ENCODE measurements at places on chromosomes 4 and X. TPM values are rescaled to one million over a fixed set of nuclear protein-coding genes. Genes with fewer than 3 reads are reported as not detected.

GRCh38 chr4:113881256-113881655 lies 98.2 kb downstream of the ARSJ start:
- no peak for DNase-seq

DNA sequence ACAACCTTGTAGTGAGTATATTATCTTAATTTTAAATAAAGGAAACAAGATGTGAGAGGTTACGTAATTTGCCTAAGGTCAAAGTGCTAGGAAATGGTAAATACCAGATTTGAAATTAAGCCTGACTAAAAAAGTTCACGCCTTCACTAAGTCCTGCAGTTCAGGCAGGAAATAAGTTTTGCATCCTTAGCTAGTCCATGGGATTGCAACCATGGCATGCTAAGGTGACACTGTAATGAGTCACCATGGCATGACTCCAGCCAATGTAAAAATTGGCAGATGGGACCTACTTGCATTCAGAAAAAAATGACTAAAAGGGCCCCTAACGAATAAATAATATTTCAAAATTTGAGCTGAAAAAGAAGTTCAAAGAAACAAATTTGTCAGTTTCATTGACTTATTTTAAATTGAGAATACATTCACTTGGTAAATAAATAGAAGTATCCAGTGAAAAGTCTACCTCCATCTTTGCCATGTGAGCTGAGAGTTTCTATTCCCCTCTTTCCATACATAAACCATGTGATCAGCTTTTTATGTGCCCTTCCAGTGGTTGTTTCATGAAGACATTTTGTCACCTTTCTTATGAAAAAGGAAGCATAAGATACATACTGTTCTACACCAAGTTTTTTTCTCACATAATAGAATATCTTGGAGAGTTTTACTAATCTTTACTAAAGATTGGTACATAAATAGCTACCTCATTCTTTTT lies 72.4 kb downstream of the ANKRD50 start:
- DNase-seq: no peak

DNA sequence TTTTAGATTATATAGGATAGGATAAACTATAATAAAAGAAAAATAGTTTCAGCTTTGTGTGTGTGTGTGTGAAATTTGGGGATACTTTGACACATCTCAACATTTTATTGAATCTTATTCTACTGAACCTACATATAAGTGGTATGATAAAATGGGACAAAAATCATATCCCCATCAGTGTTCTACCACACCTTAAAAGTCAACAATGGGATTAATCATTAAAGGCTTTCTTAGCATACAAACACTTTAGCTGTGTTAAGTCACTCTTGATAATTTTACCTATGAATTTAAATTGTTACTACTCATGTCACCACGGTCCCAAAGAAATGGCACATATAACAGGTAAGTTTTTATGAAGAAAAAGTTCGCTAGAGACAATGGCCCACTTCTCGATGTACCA lies 37.7 kb upstream of the LRBA start:
- no peak for DNase-seq

GRCh38 chr4:761739-762138 lies 56.1 kb downstream of the PCGF3 start:
- no peak for DNase-seq

DNA sequence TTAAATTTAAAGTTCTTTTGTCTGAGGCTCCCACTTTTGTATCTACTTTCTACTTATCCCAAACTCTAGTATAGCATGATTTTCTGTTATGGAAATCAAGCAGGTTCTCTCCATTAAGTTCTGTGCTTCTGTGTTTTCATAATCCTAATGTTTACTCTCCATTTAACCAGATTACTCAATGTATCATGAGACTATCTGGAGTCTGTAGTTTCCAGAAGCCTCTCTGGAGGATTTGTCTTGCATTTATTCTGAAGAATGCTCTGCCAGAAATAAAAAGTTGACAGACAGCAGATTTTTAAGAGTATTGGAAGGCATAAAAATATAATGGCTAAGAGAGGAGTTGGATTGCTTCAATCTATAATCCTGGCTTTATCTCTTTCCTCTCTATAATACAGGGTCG lies 39.2 kb upstream of the PLS3 start:
- DNase-seq: no peak

- no peak for DNase-seq
Measured at GRCh38 chr4:90419124-90419711, 292.0 kb downstream of the CCSER1 start.

GRCh38 chr4:183094393-183095198 lies 4.5 kb upstream of the WWC2 start:
- no peak for DNase-seq

DNA sequence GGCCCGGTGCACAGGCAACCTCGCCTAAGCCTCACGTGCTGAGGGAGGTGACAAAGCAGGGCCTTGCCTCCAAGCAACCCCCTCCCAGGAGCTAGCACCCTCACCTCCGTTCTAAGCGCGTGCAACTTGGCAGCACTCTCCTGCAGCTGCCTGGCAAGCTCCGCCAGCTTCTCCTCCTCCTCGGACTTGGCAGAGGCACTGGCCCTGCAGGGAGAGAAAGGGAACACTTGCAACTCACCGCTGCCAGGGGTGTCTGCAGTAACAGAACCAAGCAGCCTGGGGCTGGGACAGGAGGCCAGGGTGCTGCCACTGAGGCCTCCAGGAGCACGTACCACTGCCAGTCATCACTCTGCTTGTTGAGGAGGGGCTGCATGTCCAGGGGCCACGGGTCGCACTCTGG lies 10.3 kb upstream of the TREX2 start:
- peak; percentile 32 for DNase-seq

DNA sequence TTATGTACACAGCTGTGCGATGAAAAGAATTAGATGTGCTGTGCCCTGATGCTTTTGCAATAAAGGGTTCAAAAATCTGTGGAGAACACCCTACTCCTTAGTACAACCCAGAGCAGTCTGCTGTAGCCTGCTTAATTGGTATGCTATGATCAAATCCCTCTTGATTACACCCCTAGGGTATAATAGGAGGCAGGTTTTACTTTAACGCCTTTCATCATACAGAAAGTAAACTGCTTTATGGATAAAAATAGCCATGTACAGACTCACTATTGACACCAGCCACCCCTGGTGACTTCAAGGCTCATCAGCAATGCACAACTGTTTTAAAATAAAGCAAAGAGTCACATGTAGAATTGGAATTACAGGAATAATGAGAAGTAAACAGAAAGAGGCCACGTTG lies 315.3 kb downstream of the DMD start:
- DNase-seq: no peak

DNA sequence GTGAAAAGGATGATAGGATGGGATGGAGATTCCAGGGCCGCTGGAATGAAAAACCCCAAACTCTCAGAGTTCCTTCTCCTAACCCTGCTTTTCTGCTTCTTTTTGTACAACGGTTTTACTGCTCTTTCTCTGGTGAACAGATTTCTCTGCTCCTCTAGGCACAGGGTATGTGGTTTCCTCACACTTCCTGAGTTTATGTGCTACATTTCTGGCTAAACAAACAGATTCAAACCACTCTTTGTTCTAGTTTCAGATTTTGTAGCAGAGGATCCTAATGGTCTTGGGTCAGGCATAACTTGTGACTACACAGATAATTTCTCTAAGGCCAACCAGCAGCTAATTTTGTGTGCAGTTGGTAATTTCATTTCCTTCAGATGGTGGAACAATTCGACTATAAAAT lies 52.6 kb downstream of the OSTC start:
- DNase-seq: no peak

GRCh38 chrX:38985375-38985774 lies 184.1 kb downstream of the MID1IP1 start:
- no peak for DNase-seq

- DNase-seq: no peak
Measured at GRCh38 chr4:38930204-38930603, 62.6 kb downstream of the FAM114A1 start.

- no peak for DNase-seq
Measured at GRCh38 chrX:124910611-124911010, 409.1 kb upstream of the TEX13C start.

- no peak for DNase-seq
Measured at GRCh38 chr4:25440478-25441030, 63.5 kb downstream of the ANAPC4 start.

- DNase-seq: no peak
Measured at GRCh38 chrX:12583543-12583942, 207.7 kb upstream of the PRPS2 start.

DNA sequence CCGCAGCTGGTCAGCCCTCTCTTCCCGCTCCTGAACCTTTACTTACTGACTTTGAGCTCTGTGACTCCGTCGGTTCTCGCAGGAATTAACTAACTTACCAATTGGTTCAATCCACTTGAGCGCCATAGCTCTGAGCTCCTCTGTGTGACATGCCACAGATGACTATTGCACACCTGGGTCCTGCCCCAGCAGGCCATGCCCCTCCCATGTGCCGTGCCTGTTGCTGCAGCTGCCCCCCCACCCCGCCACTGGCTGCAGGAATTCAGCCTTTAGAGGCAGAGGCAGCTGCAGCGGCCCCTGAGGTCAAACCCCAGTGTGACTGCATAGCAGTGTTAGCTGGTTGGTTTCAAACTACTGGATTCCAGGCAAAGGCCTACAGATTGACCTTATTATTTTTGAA lies 70.6 kb downstream of the MTMR1 start:
- no peak for DNase-seq

DNA sequence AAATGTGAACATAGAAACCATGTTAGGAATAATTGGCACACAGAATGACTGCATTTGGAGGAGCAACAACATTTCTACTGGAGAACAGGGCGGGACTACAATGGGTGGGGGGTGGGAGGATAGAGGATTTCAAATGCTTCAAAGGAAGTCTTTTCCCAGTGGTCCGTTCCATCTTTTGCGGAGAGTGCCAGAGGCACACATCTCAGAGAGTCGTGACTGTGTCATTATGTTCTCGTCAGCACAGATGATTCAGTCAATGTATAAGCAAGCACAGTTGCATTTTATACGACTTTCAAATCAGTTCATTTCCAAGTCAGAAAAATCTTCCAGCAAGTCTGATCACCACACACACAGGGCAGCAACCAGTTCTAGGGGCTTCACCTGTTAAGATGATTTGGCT lies 22.7 kb upstream of the GPR50 start:
- no peak for DNase-seq

Gene SHROOM3
- total RNA-seq: 100 TPM

Gene ABCE1
- total RNA-seq: 85.2 TPM

Gene FGF13
- total RNA-seq: 18.1 TPM

Gene GPM6B
- total RNA-seq: 81.7 TPM

Gene FMR1NB
- not detected for total RNA-seq

Gene COL4A5
- 75.1 TPM for total RNA-seq

Gene OTUD6A
- not detected for total RNA-seq

Measured in breast epithelium (tissue), 4 donors.